Dorsolateral prefrontal cortex (tissue), 122 donors: ENCODE measurements at places on chromosomes 2 and 18. TPM values are rescaled to one million over a fixed set of nuclear protein-coding genes. Genes with fewer than 3 reads are reported as not detected.

- no peak for DNase-seq
These were observed 23.2 kb upstream of the SLC20A1 start for GRCh38 chr2:112622528-112622849.

DNA sequence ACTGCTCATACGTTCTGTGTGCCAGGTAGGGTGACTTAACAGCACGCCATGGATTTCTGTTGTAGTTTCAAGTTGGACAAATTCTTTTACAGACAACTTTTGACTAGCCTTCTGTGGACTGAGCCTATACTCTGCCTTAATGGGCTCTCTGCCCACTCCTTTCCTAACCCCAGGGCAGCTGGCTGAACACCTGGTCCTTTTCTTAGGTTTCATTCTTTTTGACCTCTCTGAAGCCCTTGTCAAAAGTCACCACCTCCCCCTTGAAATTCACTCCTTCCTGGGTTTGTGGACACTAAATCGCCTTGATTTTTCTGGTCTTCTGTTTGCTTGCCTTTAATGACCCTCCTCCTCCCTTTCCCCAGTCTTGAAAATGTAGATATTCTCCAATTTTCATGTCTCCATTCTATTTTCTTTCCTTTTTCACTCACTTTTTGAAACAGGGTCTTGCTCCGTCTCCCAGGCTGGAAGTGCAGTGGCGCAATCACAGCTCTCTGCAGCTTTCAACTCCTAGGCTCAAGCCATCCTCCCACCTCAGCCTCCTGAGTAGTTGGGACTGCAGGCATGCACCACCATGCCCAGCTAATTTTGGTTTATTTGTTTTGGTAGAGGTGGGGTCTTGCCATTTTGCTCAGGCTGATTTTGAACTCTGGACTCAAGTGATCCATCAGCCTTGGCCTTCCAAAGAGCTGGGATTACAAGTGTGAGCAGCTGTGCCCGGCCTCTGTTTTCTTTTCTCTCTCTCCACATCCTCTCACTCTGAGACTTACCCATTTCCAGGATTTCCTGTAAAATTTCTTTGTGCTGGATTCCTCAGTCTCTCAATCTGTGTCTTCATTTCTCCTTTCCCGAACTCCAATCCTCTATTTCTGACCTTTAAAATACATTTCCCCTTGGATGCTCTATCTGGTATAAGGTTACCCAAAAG, 112.9 kb downstream of the PLB1 start:
- no peak for DNase-seq

SERPINE2 gene
- total RNA-seq = 110 TPM

GRCh38 chr2:98555696-98556095, 52.6 kb downstream of the COA5 start:
- DNase-seq = no peak

DNA sequence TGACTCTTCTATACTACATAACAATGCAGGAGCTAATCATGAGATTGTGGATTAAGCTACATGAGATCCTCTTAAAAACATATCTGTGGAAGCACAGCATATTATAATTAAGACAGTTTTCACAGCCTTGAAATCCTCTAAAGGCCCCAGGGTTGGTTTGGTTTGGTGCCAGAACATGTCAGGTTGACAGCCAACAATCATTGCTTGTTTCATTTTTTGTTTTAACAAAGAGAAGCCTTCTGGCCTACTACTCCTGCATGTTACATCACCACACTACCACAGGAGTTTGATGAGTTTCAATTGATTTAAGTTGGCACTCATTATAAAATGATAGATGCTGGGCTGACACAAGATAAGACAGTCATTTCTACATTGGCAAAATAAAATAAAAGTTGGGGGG, 255.9 kb upstream of the ERBB4 start:
- no peak for DNase-seq

POTEI gene
- 0.12 TPM for total RNA-seq

ALLC gene
- total RNA-seq = 0.88 TPM

GRCh38 chr2:203344667-203345066, 16.5 kb downstream of the ABI2 start:
- DNase-seq = no peak
